ENCODE measurements at places on chromosomes 6 and 20.

DNA sequence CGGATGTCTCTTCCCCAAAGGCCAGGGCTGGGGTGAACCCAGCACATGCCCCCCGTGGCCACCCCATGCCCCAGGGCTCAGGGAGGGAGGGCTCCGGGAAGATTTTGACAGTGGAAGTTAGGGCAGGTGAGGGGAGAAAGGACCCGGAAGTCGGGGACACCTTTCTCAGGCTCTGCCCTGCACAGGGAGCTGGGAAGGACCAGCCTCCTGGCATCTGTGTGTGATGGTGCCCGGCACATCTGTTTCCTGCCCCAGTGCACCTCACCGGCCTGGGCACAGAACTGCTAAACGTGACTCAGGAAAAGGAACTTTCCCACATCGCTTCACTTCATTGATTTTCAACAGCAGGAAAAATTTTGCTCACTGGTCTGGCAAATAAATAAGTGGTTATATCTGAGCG lies 141.1 kb upstream of the AFDN start:
- DNase-seq: no peak

GRCh38 chr6:125804264-125804663 lies 13.5 kb downstream of the NCOA7 start:
- DNase-seq: peak; percentile 86

DNA sequence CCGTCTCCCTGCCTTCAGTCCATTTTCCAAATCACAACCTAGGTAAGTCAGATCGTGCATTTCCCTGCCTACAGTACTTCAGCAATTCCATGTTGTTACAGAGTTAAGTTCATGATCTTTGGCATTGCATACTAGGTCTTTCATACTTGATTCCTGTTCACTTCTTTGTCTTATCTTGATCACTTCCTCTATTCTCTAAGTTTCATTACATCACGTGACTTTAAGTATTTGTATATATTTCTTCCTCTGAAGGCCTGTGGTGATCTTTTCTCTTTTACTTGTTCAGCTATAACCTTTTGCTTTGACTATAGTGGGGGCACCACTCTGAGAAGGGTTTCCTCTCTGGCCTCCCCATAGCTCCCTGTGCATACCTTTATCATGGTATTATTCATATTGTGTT lies 100.2 kb downstream of the TRMT11 start:
- DNase-seq: no peak

GRCh38 chr20:15600565-15600964 lies 972.7 kb downstream of the KIF16B start:
- no peak for DNase-seq

GRCh38 chr6:112620812-112621569 lies 273.9 kb downstream of the RFPL4B start:
- no peak for DNase-seq

GRCh38 chr6:128499079-128499731 lies 21.2 kb downstream of the PTPRK start:
- DNase-seq: no peak

DNA sequence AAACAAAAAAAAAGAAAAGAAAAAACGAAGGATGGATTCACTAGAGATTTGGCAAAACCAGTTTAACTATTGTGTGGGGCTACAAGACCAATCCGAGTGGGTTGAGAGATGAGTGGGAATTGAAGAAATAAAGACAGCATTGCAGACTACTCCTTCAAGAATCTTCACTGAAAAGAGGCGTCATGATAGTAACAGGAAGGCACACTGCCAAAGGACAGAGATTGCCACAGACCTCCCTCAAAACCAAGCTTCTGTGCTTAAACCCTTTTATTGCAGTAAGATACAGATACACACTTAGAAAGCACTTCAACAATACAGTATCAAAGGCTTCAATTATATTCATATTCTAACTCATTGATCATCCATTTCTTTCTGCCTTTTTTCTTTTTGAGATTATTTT lies 103.9 kb downstream of the IPCEF1 start:
- no peak for DNase-seq

GRCh38 chr6:12291071-12291838 lies 1.1 kb downstream of the EDN1 start:
- no peak for DNase-seq

DNA sequence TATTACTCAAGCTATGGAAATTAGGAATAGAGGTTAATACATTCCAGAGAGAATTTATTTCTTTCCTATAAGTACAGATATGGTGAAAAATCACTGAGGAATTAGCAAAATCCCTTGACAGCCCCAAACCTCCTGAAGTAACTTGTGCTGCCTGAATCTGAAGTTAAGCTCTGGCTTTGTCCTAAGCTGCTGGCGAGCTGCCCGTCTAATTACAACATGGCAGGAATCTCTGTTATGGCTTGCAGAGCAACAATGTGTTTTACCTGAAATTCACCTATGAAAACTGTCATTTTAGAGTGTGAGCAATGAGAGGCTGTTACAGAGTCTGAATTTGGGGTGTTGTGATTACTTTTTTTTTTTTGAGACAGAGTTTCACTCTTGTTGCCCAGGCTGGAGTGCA lies 22.5 kb upstream of the IYD start:
- DNase-seq: no peak
